ENCODE measurements at places on chromosomes 2 and 18.

GRCh38 chr18:76483780-76484179 is 11.3 kb downstream of the ZNF516 start:
- DNase-seq: no peak

DNA sequence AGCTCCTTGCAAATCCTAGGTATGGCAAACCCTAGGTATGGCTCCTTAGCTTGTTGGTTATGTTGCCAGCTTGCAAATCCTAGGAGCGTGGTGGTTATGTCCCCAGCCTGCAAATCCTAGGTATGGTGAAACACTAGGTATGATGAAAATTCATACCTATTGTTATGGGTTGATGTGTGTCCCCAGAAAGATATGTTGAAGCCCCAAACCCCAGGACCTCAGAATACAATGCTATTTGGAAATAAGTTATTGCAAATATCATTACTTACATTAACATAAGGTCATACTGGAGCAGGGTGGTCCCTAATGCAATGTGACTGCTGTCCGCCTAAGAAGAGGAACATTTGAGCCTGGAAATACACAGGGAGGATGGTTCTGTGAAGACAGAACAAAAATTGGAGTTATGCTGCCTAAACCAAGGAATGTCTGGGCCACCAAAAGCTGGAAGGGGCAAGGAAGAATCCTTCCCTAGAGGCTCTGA is 220.8 kb downstream of the MYCN start:
- no peak for DNase-seq

DNA sequence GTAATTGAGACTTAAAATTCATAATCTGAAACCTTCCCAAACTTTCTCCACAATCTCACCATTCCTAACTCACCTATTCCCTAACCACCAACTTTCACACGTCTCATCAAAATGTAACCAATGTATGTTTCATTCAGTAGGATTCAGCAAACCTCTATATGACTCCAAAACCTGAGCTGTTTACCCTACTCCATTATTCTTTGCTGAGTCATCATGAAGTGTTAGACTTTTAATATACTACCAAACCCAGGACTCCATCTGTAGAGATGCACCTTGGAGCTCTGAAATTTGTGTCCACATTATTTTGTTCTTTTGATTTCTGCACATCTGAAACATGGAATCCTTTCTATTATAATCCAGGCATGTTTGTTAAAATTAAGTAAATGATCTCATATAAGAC is 727.0 kb upstream of the PIK3C3 start:
- DNase-seq: no peak

DNA sequence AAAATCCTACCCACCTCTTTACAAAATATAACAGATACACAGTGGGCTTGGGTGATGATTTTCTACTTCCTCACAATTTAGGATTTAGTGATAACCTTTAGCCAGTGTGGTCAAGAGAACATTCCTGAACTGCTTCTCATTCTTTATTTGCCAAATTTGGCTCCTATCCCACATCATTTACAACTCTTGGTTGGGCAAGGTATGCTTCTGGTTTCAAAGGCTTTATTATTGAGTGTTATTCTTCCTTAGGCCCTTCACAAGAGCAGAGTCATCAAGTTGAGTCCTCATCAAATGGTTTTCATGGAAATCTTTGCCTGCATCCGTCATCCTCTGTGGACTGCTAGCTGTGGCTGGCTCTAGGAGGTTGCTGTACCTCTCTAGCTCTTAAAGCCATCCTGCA is 472.0 kb upstream of the ETAA1 start:
- no peak for DNase-seq

DNA sequence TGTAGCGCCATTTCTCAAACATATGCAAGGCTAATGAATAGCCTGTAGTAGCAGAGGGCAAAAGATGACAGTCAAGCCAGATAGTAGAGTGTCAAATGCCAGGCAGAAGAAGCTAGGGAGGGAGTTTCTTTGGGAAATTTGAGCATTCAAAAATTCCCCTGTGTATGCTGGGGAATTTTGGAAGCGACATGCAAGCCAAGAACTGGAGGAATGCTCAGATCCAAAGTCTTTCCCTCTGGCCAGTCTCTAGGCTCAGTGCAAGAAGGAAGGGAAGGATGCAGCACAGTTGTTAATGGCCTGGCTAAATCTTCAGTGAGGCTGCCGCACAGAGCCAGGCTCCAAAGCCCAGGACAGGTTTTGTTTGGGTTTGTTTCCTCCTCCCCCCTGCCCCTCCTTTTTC is 59.9 kb downstream of the ATP9B start:
- DNase-seq: no peak

GRCh38 chr2:196160101-196160500 is 11.3 kb downstream of the STK17B start:
- DNase-seq: peak; percentile 60

- DNase-seq: no peak
These were observed 144.6 kb downstream of the LPIN1 start for GRCh38 chr2:11891028-11891427.

- DNase-seq: no peak
These were observed 21.1 kb upstream of the CSRNP3 start for GRCh38 chr2:165448406-165448805.

- peak; percentile 80 for DNase-seq
These were observed 57.8 kb downstream of the PKDCC start for GRCh38 chr2:42105330-42106256.

GRCh38 chr2:233853883-233854240 is 473 bp downstream of the HJURP start:
- DNase-seq: no peak

GRCh38 chr2:189866296-189866695 is 82.0 kb downstream of the PMS1 start:
- no peak for DNase-seq

- DNase-seq: no peak
These were observed 35.5 kb downstream of the POU3F3 start for GRCh38 chr2:104889291-104889959.

GRCh38 chr2:11784747-11785610 is 38.5 kb downstream of the LPIN1 start:
- peak; percentile 60 for DNase-seq

DNA sequence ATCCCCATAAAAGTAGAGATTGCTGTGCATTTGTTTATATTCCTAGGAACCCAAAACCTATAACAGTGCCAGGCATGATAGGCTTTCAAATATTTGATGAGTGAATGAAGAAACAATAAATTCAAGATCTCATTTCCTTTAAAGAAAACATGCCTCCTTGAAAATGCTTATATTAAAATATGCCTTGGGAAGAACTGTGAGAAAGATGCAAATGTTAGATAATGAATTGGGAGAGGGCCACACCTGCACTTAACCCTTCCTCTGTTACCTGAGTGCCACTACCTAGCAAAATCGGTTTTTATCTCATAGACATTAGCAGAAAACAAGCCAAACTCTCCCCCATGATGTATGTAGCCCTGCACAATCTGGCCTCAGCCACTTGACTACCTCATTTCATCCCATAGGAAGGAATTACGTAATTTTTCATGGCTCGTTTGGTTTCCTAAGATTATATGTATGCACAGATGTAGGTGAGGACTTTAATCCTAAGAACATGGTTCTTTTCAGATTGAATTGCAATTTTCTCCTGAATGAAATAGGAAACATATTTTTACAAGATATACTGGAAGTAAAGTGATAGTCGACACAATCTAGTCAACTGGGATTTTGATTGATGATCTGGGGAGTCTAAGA is 25.2 kb downstream of the GULP1 start:
- DNase-seq: no peak

GRCh38 chr18:61833978-61834377 is 58.8 kb downstream of the RNF152 start:
- DNase-seq: no peak

DNA sequence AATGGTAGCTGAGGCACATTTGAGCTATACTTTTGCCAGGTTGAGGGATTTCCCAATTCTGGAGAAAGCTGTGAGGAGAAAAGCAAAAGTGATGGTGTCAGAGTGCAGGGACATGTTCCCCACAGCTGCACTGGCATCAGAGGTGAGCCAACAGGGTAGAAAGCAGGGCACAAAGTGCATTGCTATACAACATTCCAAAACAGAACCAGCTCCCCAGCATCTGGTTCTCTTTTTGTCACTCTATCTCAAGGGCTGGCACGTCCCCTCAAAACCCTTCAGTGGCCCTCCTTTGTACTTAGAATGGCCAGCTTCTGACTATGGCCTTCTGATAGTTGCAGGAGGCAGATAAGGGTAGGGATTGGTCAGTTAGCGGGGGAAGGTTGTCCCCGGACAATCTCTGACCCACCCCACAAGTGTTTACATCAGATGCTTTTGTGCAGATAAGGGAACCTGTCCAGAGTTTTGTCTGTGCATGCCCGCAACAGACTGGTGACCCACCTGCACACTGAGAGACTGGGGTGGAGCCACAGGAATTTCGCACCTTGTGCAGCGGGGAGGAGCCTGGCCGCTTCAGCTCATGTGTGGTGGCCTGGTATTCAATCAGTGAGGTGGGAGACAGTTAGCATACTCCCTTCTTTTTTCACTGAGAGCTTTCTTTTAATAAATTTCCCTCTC is 31.0 kb upstream of the TMEM17 start:
- no peak for DNase-seq

All from activated CD4-positive, alpha-beta T cell treated with anti-CD3 and anti-CD28 coated beads for 48 hours (primary cell).